ENCODE measurements at places on chromosomes 1 and 21. TPM values are rescaled to one million over a fixed set of nuclear protein-coding genes. Genes with fewer than 3 reads are reported as not detected.

GPR153 gene
- 6.6 TPM for total RNA-seq

DBT gene
- total RNA-seq = 10.9 TPM

DNASE2B gene
- not detected for total RNA-seq

CR1L gene
- not detected for total RNA-seq

ZBTB8B gene
- not detected for total RNA-seq

GPATCH4 gene
- 4.0 TPM for total RNA-seq

CYP4X1 gene
- 0.32 TPM for total RNA-seq

GALE gene
- total RNA-seq = 10.7 TPM

CSF3R gene
- total RNA-seq = under 0.01 TPM

IGSF21 gene
- not detected for total RNA-seq

All from epithelial cell of alveolus of lung (primary cell).